ENCODE measurements at places on chromosomes 12 and 14. TPM values are rescaled to one million over a fixed set of nuclear protein-coding genes. Genes with fewer than 3 reads are reported as not detected.

RNASE3 gene
- total RNA-seq = not detected

TCTN2 gene
- total RNA-seq = 4.7 TPM

PRIMA1 gene
- total RNA-seq = not detected

TPH2 gene
- not detected for total RNA-seq

INF2 gene
- total RNA-seq = 30.9 TPM

CCDC184 gene
- 0.35 TPM for total RNA-seq

OLR1 gene
- total RNA-seq = not detected

NTS gene
- not detected for total RNA-seq

BHLHE41 gene
- 3.2 TPM for total RNA-seq

MAP1LC3B2 gene
- 0.15 TPM for total RNA-seq

TMEM229B gene
- 0.15 TPM for total RNA-seq

CCDC197 gene
- not detected for total RNA-seq

ENDOU gene
- 0.15 TPM for total RNA-seq

GAS2L3 gene
- 4.6 TPM for total RNA-seq

PTPRQ gene
- total RNA-seq = 0.08 TPM

FAM234B gene
- total RNA-seq = 4.7 TPM

CAPZA3 gene
- not detected for total RNA-seq

ALG10 gene
- total RNA-seq = 6.3 TPM

OTOGL gene
- total RNA-seq = 0.08 TPM

ISM2 gene
- total RNA-seq = not detected

PRB4 gene
- total RNA-seq = not detected

RFC5 gene
- total RNA-seq = 6.1 TPM

CIT gene
- total RNA-seq = 6.3 TPM

WNK1 gene
- 64.8 TPM for total RNA-seq

FIGNL2 gene
- total RNA-seq = 0.12 TPM

CABP1 gene
- total RNA-seq = 0.82 TPM

LRCOL1 gene
- not detected for total RNA-seq
